Trophoblast cell (in vitro differentiated cells and primary cell): ENCODE measurements at places on chromosomes 3 and 15.

DNA sequence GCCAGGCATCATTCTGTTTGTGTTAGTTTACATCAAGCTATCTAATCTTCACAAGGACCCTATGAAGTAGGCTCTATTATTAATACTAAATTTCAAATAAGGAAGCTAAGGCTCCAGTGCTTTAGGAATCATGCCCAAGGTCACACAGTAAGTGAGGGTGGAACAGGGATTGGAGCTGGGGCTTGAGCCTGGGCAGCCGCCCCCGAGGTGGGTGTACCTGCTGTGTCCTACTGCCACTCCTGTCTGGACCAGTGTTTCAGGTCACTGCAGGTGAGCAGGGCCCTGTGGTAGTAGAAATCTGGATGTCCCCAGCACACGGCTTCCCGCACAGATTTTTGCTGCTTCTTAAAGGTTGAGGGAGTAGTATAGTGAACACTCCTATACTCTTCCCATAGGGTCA is 6.5 kb downstream of the KLF13 start:
- peaks cover 29% of the 10 kb centered on the region for H3K4me1 ChIP-seq
- no peak for DNase-seq
- H3K27ac ChIP-seq, result no peak overlapping the region
- no peaks in the 10 kb centered on the region for H3K27me3 ChIP-seq

- H3K27me3 ChIP-seq, result no peaks in the 10 kb centered on the region
- H3K4me1 ChIP-seq, result peaks cover 12% of the 10 kb centered on the region
- peak overlapping the region; percentile 83 for H3K4me3 ChIP-seq
These were observed 849 bp downstream of the RRP9 start for GRCh38 chr3:51940648-51941462.

- no peak overlapping the region for H3K27ac ChIP-seq
- H3K36me3 ChIP-seq, result no peaks in the 10 kb centered on the region
- no peak overlapping the region for H3K4me3 ChIP-seq
- H3K4me1 ChIP-seq, result no peaks in the 10 kb centered on the region
These were observed 123.5 kb upstream of the SAMMSON start for GRCh38 chr3:69876073-69876472.

- no peak overlapping the region for H3K4me3 ChIP-seq
- H3K27ac ChIP-seq, result no peak overlapping the region
- no peaks in the 10 kb centered on the region for H3K4me1 ChIP-seq
- DNase-seq, result no peak
- no peaks in the 10 kb centered on the region for H3K36me3 ChIP-seq
- no peaks in the 10 kb centered on the region for H3K27me3 ChIP-seq
These were observed 106.7 kb upstream of the FHIT start for GRCh38 chr3:61357902-61358301.

- H3K4me3 ChIP-seq, result no peak overlapping the region
- H3K27ac ChIP-seq, result no peak overlapping the region
- DNase-seq, result no peak
- no peaks in the 10 kb centered on the region for H3K36me3 ChIP-seq
- no peaks in the 10 kb centered on the region for H3K27me3 ChIP-seq
These were observed 11.1 kb upstream of the MUC20 start for GRCh38 chr3:195709676-195710085.

GRCh38 chr3:170497207-170498095 is 78.8 kb downstream of the CLDN11 start:
- no peaks in the 10 kb centered on the region for H3K27me3 ChIP-seq
- no peaks in the 10 kb centered on the region for H3K36me3 ChIP-seq
- H3K4me1 ChIP-seq, result peaks cover 2% of the 10 kb centered on the region
- H3K4me3 ChIP-seq, result no peak overlapping the region
- no peak for DNase-seq

DNA sequence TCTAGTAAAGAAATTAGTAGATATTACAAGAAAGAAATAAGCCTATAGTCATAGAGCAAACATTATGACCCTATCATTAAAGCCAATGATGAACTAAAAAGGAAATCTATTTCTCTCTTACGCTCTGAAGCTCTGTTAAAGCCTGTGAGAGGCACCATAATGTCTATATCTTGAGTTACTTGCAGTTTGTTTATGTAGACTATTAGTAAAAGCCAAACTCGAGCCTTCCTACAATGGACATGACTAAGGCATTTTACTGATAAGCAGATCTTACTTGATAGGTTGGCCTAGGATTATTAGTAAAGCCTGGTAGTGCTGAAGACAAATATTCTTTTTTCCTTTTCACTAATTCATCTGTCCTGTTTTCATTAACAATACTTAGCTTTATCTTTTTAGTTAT is 32.7 kb downstream of the LRRC3B start:
- no peak overlapping the region for H3K27ac ChIP-seq
- no peaks in the 10 kb centered on the region for H3K36me3 ChIP-seq
- peak; percentile 12 for DNase-seq

GRCh38 chr15:43911235-43911781 is 84.5 kb downstream of the WDR76 start:
- no peak overlapping the region for H3K27ac ChIP-seq
- peaks cover 6% of the 10 kb centered on the region for H3K4me1 ChIP-seq
- no peaks in the 10 kb centered on the region for H3K36me3 ChIP-seq

- H3K4me3 ChIP-seq, result no peak overlapping the region
- no peaks in the 10 kb centered on the region for H3K36me3 ChIP-seq
- no peaks in the 10 kb centered on the region for H3K27me3 ChIP-seq
- DNase-seq, result no peak
- H3K27ac ChIP-seq, result no peak overlapping the region
- no peaks in the 10 kb centered on the region for H3K4me1 ChIP-seq
These were observed 644.2 kb downstream of the MCTP2 start for GRCh38 chr15:94875550-94875949.

DNA sequence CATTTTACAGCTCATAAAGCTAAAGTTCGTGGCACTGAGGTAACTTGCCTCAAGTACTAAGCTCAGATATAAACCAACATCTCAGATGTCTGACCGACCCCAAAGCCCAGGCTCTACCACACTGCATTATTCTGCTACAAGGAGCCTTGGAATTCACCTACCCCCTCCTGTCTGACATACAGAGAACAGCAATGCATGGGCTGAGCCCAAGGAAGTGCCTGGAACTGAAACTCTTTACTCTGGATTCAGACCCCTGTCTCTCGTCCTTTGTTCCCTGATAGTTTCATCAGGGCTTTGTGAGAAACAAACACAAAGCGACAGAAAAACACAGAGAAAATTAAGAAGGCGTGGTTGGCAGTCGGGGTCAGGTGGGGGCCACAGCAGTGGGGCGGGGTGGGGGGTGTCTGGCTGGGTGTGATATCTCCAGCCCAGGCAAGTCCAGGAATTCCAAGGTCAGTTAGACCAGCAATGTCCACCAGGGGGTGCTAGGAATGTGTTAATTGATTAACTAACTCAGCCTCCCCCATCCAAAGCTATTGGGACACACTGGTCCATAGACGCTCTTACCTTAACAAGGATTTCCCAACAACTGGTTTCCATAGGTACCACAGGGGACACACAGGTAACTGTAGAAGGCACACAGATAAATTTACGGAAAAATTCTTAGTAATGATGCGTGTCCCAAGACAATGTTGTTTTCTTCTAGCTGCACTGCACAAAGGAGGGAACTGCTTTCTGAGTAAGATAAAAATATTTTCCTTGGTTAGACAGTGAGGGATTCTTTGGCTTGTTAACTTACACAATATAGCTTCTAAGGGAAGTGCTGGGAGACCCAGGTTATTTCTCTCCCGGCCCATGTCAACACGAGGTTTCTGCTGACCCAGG is 18.8 kb upstream of the SSUH2 start:
- H3K27me3 ChIP-seq, result no peaks in the 10 kb centered on the region
- no peak overlapping the region for H3K27ac ChIP-seq
- H3K36me3 ChIP-seq, result no peaks in the 10 kb centered on the region
- no peaks in the 10 kb centered on the region for H3K4me1 ChIP-seq

- H3K27ac ChIP-seq, result no peak overlapping the region
- H3K4me1 ChIP-seq, result peaks cover 6% of the 10 kb centered on the region
- no peaks in the 10 kb centered on the region for H3K36me3 ChIP-seq
- no peaks in the 10 kb centered on the region for H3K27me3 ChIP-seq
These were observed 7.3 kb downstream of the SETD5 start for GRCh38 chr3:9404680-9405079.

DNA sequence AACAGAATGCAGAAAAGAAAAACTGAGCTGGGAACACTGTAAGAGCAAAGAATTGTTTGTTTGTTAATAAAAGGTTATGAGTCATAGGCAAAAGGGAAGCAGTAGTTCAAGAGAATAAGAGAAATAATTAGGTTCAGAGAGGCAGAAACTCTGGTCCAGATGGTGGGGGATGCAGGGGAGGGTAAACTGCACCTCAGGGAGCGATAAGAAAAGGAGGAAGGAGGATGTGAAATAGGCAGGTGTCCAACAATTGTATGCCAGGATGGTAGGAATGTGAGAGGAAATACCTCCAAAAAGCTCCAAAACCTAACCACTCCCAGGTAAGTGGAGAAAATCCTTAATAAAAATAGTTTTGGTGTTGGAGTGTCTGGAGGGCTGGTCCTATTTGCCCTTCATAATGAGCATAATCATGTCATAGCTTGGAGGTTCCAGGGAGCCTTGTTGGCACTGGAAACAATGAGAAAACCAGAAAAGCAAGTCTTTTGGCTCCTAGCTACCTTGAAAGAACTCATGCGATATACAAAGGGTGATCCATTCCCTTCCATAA is 405.4 kb upstream of the TBL1XR1 start:
- H3K4me1 ChIP-seq, result peaks cover 19% of the 10 kb centered on the region
- no peak for DNase-seq
- no peaks in the 10 kb centered on the region for H3K27me3 ChIP-seq
- no peaks in the 10 kb centered on the region for H3K36me3 ChIP-seq

- H3K4me3 ChIP-seq, result no peak overlapping the region
- H3K36me3 ChIP-seq, result peaks cover 5% of the 10 kb centered on the region
- peak overlapping the region; percentile 44 for H3K27ac ChIP-seq
- DNase-seq, result peak; percentile 88
- H3K27me3 ChIP-seq, result no peaks in the 10 kb centered on the region
These were observed 45.5 kb downstream of the TMOD3 start for GRCh38 chr15:51874751-51875644.

DNA sequence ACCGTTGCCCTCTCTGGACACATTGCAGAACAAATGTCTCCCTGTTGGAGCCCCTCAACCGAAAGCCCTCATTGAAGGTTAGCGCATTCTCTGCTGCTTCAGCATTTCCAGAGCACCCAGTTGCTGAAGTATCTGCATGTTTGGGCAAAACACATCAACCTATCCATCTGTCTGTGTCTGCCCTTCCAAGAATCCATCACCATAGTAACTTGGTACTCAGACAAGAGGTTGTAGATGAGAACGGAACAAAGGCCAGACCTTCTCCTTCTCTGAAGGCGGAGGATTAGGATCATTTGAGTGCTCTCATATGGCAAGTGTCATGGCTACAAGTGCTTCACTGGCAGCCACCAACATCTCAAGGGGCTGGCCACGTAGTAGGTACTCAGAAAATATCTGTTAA is 23.1 kb upstream of the RHO start:
- no peaks in the 10 kb centered on the region for H3K27me3 ChIP-seq
- peaks cover 28% of the 10 kb centered on the region for H3K36me3 ChIP-seq
- DNase-seq, result no peak
- H3K27ac ChIP-seq, result no peak overlapping the region
- H3K4me1 ChIP-seq, result peaks cover 3% of the 10 kb centered on the region

DNA sequence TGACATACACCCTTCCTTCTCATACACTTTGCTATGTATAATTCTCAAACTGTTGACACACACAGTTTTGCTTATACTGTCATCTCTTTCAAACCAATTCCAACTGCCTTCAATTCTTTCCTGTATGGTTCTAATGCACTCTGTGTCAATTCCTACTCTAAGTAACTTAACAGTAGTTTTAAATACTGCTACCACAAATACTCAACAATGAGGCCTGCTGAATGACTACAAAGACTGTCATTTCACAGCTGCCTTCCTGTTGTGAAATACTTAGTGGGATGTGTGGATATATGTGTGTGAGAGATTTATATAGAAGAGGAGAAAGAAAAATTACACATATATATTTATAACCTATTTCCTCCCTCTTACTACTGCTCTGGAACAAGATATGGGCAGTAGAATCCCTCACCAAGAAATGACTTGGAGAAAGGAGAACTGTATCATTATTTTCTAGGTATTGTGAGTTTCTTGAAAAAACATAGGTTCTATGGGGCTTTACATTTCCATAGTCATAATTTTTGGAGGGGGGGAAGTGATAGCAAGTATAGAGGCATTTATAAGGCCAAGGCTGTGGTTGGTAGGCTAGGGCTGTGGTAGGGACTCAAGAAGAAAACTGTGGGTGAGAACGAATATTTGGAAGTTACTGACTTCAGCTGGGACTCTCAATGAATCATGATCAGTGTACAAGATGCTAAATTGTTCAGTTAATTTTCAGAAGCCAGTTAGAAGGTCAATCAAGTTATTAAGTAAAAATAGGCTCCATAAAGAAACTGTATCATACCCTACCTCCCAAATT is 88.7 kb downstream of the ANKRD28 start:
- H3K27me3 ChIP-seq, result no peaks in the 10 kb centered on the region
- peak; percentile 5 for DNase-seq
- H3K4me1 ChIP-seq, result no peaks in the 10 kb centered on the region
- H3K36me3 ChIP-seq, result no peaks in the 10 kb centered on the region

DNA sequence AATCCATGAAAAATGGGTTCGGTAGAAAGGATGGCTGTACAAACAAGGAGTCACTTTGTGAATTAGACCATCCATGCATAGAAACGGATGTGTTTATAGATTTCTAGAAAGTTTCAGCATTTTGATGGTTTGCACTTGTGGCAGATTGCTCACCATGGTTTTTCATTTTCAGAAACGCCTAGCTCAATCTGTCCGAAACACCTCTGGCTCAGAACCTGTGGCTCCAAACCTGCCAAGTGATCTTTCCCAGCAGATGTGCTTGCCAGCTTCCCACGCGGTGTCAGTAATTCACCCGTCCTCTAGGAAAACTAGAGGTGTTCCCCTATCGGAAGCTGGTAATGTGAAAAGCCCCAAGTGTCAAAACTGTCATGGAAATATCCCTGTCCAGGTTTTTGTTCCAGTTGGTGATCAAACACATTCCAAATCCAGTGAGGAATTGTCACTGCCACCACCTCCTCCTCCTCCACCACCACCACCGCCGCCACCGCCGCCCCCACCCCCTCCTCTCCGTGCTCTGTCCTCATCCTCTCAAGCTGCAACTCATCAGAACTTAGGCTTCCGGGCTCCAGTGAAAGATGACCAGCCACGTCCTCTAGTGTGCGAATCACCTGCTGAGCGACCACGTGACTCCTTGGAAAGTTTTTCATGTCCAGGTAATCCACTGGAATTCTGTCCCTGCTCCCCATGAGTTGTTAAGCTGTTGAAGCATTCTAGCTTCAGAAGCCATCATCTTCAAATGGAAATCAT is 21.2 kb downstream of the WHAMM start:
- H3K27ac ChIP-seq, result no peak overlapping the region
- peaks cover 53% of the 10 kb centered on the region for H3K36me3 ChIP-seq
- no peaks in the 10 kb centered on the region for H3K4me1 ChIP-seq
- no peak overlapping the region for H3K4me3 ChIP-seq
- DNase-seq, result no peak

DNA sequence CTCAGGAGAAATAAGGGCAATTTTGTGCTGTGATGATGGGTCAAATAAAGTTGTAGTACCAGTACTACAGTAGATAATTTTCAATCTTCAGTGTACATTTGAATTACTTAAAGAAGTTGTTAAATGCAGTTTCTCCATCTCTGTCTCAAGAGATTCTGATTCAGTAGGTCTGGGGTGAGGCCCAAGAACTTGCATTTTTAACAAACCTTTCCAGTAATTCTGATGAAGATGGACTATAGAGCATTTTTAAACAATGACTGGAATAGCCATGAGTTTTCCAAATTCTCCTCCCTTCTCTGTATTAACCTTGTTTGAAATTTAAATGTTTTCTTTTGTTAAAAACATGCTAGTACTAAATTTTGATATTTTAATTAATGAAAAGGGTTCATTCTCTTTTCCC is 127.0 kb upstream of the CD96 start:
- H3K4me1 ChIP-seq, result no peaks in the 10 kb centered on the region
- no peak overlapping the region for H3K4me3 ChIP-seq
- no peaks in the 10 kb centered on the region for H3K27me3 ChIP-seq
- no peak for DNase-seq
- H3K27ac ChIP-seq, result no peak overlapping the region
